ENCODE measurements at places on chromosomes 6 and 20.

GRCh38 chr6:16803294-16804200 lies 42.3 kb upstream of the ATXN1 start:
- no peak for DNase-seq

GRCh38 chr20:2399390-2399789 lies 18.7 kb downstream of the TGM6 start:
- DNase-seq = no peak

GRCh38 chr6:14316651-14317386 lies 199.2 kb downstream of the CD83 start:
- DNase-seq = peak; percentile 5

DNA sequence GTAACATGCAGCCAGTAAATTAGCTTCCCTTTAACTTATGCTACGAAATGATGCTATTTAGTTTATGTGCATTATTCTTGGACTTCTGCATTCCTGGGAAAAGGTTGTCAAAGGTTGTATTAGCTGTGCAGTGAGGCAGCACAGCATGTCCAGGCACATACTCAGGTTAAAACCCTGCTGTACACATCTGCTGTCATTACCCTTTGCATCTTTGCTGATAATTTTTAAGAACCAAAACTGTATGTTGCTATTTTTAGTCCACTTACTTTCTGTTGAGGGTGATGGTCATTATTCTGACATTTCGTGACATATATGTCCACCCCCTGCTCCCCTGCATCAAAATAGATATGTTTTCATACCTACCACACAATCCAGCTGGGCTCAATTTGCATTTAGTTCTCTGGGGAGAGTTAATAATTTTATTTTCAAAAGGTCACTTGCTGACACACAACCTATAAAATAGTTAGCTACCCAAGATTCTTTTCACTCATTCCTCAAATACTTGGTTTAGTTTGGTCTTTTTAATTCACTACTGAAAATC lies 142.5 kb upstream of the SPACA1 start:
- DNase-seq = no peak

DNA sequence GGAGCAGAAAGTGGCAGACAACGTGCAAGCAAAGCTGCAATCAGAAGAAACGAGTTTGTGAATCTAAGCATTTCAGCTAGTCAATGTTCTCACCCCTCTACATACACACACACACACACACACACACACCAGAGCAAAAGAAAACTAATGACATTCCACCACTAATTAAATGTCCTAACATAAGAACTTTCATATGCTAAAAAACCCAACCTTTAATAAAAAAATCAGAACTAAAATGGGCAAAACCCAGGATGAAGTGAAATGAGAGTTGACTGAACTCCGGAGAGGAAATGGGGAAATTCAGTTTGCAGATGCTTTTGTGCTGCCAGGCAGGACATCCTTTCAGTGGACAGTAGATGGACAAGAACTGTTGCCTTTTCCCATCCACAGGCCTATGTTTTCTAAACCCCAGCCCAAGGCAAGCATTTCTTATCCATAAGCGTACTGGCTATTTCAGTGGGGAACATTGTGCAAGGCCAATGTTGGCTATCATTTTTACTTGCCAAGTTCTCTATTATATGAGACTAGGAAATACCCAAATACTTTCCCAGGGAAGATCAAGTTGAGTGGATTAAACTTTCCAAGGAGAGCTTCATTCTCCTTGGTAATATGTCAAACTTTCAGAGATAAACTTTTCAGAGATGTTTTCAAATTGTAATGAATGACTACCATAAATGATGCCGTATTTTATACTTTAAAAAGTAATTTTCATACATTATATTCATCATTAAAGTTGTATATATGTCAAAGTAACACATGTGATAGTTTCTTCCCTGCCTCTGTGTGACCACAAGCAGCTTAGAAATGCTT lies 27.3 kb downstream of the RIN2 start:
- no peak for DNase-seq

DNA sequence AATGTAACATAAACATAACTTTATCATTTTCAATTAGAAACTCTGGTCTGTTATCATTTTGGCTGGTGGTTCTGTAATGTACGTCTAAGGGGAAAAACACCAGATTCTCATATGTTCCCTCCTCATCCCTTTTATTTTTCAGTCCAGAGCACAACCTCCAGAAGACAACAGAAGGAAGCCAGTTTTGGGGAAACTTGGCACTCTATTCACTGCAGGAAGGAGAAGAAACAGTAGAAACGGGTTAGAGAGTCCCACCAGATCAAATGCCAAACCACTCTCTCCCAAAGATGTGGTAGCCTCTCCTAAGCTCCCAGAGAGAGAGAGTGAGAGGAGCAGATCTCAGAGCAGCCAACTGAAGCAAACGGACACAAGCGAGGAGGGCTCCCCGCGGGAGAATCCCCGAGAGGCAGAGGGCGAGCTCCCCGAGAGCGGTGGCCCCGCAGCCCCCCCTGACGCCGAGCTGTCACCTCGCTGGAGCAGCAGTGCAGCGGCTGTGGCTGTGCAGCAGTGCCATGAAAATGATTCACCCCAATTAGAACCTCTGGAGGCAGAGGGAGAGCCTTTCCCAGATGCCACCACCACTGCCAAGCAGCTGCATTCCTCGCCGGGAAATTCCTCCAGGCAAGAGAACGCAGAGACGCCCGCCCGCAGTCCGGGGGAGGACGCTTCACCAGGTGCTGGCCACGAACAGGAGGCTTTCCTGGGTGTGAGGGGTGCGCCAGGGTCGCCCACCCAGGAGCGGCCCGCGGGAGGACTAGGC lies 117.8 kb downstream of the RTN4IP1 start:
- no peak for DNase-seq

DNA sequence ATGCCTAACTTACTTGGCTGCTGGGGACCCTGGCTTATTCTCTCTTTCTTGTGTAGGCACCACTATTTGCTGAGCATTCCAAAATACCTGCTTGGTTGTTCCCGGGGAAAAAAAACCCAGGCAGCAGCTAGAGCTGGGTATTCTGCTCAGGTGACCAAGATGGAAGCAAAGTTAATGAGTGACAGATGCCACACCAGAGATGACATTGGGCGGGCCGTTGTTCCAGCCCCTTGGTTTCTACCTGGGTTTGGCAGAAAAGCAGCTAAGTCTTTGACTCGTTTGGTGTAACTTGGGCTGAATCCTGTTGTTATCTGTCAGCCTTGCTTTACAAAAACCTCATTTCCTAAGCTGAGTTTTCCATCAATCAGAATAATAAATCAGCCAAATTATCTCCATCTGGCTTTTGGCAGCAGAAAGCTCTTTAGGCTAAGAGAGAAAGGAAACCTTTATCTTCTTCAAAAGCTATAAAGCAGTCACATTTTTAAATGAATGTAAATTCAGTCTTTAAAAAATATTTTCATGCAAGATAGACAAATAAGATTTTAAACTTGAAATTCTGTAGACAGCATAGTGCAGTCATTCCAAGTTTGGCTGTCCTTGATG lies 202.0 kb upstream of the GMDS start:
- DNase-seq = no peak

- DNase-seq = no peak
Measured at GRCh38 chr6:31041372-31041974, 31.2 kb downstream of the MUC22 start.

DNA sequence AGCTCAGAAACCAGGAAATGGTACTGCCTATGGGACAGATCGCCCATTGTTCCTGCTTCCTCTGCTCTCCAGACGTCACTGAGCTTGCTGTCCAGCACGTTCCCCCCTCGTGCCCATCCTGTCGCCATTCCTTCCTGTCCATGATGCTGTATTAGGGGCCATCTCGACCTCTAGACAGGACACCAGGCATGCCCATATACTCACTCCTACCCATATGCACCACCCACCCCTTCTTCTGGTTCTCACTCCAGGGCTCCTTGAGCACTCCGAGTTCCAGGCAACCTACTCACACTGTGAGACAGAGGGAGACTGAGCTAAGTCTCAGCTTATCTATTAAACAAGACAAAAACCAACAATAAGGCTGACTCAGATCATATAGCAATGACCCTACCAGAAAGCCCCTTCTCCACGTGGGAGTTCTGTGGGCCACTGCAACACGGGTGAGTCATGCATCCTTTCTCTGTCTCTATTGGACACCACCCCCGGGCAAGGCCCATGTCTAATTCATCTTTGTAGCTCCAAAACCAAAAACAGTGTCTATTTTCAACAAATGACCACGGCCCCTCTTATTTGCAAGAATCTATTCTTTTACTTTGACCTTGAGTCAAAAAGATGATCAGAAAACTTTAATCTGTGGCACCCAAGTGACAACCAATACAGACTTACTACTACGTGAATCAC lies 65.7 kb downstream of the PSMG4 start:
- no peak for DNase-seq

- DNase-seq = no peak
Measured at GRCh38 chr6:129510950-129511349, 199.0 kb downstream of the ARHGAP18 start.

- DNase-seq = peak; percentile 61
Measured at GRCh38 chr20:431012-431904, 23.2 kb downstream of the RBCK1 start.

DNA sequence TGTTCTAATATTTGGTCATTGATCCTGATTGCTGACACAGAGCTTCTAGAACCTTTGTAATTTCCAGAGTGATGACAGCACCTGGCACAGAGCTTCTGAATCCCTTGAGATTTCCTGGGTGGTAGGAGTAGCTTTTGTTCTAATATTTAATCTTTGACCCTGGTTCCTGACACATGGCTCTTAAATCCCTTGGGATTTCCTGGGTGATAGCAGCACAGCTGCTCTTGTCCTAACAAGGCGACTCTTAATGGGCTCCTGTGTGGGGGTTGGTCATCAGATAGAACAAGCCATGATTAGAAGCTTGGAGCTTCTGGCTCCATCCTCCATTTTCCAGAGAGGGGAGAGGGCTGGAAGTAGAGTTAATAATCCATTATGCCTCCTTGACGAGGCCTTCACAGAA lies 18.4 kb downstream of the GMPR start:
- no peak for DNase-seq

DNA sequence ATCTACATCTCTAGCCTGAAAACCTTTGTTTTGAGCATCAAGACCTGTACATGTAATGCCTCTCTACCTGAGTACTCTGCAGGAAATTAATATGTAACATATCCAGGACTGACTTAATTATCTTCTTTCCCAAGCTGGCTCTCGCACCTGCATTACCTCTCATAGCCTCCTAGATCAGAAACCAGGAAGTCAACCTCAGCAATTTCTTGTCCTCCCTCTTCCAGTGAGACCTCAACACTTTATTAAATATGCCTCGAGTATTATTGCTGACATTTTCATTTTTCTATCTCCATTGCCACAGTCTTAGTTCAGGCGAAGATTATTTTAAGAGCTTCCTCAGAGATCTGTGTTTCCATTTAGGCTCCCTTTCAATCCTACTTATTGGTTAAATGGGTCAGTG lies 69.0 kb downstream of the MACROD2 start:
- no peak for DNase-seq

DNA sequence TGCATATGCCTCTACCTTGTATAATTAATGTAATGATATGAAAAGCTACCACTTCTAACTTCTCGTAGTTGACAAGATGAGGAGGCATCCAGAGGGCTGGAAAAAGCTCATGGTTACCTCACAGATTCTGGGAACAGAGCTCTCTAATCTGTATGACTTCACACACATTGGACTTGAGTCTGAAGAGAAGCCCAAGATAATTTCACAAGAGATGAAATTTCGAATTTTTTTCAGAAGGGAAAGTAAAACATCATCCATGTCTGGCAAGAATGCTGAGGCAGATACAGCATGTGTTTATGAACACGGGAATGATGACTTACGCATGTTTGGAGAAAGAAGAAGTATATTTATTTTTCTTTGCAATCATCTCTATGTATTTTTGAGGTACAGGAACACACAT lies 141.8 kb upstream of the TENT5A start:
- DNase-seq = no peak

DNA sequence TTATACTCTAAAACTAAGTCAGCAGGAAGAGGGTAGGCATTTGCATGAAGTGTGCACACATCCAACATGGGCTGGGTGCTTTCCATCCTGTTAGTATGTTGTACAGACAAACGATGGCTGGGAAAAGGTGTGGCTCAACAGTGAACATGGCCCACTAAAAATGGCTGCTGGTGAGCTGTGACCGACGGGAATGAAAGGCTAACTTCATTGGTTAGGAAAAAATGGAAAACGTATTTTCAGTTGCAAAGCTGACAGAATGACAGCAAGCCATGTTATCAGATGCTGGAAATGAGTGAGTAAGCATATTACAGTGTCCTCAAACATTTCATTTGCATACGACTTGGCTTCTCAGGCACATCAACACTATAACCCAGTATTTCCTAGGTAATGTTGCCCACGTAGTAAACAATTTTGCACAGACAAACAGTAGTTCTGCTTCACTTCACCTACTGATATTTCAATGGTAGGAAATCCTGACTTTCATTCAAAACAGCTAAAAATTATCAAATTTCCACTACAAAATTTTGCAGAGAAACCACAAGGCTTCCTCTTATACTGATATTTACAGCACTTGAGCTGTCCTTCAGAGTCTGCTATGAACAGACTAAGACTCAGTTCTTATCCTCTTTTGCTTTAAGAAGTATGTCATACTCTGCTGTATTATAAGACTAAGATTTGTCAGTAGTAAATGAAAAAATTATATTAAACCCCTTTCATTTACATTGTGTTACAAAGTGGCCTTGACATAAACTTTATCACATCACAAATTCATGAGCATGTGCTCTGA lies 98.9 kb downstream of the IRF4 start:
- no peak for DNase-seq

- DNase-seq = no peak
Measured at GRCh38 chr6:56613247-56613851, 29.3 kb downstream of the DST start.

- no peak for DNase-seq
Measured at GRCh38 chr6:157034436-157035230, 257.5 kb downstream of the ARID1B start.

DNA sequence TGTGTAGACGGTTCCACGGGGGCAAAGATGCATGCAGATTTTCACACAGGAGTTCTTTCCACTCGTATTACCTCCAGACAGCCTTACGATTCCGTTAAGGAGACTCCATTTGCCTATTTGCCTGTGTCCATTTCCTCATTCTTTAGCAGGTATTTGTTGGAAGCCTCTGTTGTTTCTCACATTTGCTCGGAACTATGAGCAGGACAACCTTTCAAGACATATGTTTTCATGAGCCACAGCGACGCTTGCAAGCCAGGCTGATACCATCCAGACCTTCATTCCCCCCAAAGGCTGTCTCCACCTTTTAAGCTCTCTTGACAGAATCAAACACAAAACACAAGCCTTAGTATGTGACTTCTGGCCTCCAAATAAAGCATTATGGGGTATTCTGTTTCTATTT lies 57.6 kb upstream of the NEDD9 start:
- DNase-seq = no peak

- no peak for DNase-seq
Measured at GRCh38 chr6:34506718-34507117, 40.8 kb downstream of the PACSIN1 start.

All from NCI-H1092 (cell line).